ENCODE measurements at places on chromosomes 11 and 22.
A peak's percentile ranks its signal among the peaks of the same experiment; 100 is the strongest.

DNA sequence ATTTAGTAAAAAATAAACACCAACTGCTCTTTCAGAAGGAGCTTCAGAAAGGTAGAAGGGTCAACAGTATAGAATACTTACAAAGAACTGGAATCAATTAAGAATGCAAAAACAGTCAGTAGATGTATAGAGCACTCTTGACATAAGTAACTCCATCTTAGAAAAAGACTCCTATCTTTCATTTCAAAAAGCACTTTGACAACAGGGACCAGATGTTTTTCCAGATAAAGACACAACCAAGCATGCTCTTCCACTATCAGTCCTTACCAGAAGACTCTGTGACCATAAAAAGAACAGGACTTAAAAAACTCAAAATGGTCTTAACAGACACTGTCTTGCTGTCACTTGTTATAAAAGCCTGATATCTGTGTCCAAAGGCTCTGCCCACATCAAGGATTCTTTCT lies 5.2 kb downstream of the SLC25A17 start:
- no peak for DNase-seq

DNA sequence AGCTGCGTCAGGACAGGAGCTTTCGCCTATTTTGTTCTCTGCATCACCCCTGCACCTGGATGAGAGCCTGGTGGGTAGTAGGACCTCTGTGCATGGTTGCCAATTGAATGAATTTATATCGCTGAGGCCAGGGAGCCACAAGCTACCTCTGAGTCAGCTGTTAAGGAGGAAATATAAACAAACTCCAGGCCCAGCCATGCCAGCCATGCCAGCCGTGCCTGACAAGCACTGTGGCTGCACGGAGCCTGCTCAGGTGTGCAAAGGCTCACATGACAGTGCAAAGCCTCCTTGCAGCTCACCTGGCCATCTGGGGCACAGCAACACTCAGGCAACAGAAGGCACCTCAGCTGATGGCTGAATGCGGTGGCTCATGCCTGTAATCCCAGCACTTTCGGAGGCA lies 33.7 kb upstream of the LINC01488 start:
- DNase-seq, result no peak

- no peak for DNase-seq
Measured at GRCh38 chr11:122453586-122453985, 201.9 kb upstream of the UBASH3B start.

DNA sequence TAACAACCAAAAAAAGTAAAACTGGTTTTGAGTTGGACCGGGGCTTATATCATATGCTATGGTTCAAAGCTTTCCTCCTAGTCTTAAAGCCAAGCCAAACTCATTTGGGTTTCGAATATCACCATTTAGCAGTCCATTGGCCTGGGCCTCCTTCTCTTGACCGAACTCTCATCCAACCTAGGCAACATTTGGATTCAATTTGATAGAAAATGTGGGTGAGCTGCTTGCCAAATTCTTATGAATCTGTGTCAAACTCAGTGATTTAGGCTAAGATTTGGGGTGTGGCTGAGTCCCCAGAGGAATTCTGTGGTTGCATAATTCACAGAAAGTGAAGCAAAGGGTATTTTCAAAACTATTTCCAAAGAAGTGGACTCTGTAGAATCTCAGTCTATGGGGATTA lies 83.7 kb downstream of the BLID start:
- DNase-seq, result no peak

DNA sequence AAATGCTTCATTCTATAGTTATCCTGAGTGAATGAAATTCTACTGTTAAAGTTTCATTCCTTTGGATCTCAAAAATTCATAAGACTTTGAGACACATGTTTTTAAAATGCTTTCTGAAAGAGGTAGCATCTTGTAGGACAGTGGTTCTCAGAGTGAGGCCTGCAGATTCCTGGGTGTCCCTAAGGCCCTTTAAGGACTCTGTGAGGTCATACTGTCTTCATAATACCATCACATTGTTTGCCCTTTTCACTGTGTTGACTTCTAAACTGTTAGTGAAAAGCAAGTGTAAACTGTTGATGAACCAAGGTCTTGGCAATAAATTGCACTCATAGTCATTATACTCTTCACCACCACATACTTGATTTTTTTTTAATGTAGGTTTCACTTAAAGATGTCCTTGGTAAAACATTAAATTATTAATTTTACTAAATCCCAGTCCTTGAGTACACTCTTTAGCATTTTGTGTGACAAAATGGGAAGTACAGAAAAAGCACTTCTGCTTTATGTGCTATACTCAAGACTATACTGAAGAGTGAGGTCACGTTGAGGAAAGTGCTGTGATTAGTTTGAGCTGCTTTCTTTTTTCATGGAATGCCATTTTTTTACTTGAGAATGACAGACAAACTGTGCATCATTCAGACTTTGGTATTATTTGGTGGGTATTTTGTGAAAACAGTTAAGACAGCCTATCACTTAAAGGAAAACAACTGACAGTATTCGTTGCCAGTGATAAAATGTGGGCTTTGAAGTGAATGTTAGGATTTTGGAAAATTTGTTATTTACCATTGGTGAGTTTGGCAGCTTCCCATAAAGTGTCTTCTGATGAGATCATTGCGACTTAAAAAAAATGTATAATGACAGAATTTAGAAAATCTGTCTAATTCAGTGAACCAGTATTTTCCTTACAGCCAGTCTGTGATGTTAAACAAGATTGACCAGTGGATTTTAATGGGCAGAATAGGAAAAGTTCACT lies 61.1 kb downstream of the SPECC1L start:
- peak; percentile 3 for DNase-seq

DNA sequence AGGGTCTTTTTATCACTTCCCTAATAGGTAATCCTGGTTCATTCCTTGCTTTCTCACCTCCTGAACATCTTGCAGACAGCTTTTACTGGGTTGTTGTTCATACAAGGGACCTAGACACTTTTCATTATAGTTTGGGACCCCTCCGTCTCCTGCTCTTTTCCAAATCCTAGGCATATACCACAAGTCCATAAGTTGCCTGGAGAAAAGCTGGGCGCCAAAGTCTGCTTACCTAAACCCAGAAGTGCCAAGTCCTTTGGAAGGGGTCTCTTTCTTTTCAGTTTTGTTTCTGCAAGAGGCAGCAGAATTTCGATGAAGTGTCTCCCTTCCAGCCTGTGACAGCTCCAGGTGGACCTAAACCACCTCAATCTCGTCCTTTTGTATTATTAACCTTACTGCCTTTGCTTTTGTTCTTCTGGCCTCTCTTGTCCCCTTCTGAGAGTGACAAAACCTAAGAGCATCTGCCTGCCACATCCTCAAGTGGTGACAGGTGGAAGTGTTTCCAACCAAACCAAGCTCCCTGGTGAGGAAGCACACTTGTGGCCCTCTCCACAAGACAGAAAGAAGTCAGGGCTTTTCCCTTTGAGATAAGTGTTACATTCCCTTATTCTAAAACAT lies 19.5 kb upstream of the P2RY6 start:
- no peak for DNase-seq
